ENCODE measurements at places on chromosomes 11 and 22.

DNA sequence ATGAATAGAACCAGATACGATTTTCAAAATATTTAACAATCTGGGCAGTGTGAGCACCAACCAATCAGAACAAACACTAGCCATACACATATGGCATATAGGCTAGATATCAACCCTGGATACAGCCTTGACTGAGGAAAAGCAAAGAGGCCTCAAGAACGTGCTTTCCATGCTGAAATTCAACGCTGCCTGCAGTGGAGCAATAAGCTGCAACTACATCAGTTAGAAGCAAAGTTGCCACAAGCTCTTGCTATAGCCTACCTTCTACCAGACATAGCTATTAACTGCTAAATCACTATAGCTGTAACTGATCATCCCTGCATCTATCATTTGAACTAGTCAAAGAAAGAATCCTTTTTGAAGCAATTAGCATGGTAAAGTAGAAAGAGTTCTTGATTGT, 42.5 kb downstream of the DENND5A start:
- DNase-seq = no peak

DNA sequence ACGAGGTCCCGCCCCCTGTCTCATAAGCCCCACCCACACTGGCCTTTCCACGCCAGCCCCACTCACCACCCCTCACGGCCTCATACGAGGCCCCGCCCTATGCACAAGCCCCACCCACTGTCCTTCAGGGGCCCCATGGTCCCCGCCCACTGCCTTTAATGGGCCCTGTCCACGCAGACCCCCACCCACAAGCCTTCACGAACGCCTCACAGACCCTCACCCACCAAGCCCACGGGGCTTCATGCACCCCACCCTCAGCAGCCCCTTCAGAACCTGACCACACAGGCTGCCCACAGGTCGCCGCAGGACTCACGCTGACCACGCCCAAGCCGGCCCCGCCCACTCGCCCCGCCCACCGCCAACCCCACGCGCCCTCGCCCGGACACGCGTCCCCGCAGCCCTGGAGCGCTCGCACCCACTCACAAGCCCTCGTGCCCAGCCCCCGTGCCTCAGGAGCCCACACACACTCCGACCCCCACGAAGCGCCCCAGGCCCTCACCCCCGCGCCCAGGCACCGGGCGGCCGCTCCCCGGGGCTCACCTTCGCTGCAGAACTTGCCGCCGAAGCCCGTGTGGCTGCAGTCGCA, 10.5 kb downstream of the NRXN2 start:
- no peak for DNase-seq

DNA sequence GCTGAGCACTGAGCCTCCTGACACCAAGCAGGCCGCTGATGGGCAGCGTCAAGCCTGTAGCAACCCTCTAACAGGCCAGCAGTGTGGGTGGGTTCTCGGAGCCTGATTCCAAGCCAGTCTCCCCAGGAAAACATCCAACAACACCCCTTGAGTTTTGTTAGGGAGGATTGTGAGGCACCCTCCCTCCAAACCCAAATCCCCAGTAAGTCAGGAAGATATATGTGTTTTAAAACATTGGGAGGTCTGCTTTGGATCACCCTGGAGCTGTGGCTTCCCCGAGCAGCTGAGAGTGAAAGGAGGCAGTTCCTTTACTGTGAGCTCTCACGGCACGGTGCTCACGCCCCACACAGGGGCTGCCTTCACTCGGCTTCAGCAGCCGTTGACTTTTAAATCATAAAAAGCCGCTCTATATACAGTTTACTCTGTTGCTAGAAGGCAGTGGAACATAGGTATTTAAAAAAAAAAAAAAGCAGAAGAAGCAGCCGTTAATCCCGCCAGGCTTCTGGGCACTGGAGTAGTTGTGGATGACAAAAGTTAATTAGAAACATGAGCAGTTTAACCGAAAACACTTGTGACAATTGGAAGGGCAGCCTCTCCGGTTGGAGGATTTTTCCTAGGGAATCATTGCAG, 218.6 kb downstream of the NAV2 start:
- DNase-seq = no peak

GRCh38 chr22:46966495-46966845, 204.0 kb downstream of the TBC1D22A start:
- no peak for DNase-seq

- no peak for DNase-seq
Measured at GRCh38 chr22:41908411-41909309, 6.2 kb downstream of the SHISA8 start.

GRCh38 chr11:124633355-124633754, 10.7 kb downstream of the TBRG1 start:
- DNase-seq = no peak

- peak; percentile 76 for DNase-seq
Measured at GRCh38 chr11:2529636-2530035, 84.8 kb downstream of the KCNQ1 start.

GRCh38 chr11:68677432-68677831, 6.9 kb upstream of the GAL start:
- no peak for DNase-seq

GRCh38 chr11:861105-861479, 18.4 kb downstream of the TSPAN4 start:
- no peak for DNase-seq

- peak; percentile 44 for DNase-seq
Measured at GRCh38 chr22:47194476-47195155, 432.2 kb downstream of the TBC1D22A start.

DNA sequence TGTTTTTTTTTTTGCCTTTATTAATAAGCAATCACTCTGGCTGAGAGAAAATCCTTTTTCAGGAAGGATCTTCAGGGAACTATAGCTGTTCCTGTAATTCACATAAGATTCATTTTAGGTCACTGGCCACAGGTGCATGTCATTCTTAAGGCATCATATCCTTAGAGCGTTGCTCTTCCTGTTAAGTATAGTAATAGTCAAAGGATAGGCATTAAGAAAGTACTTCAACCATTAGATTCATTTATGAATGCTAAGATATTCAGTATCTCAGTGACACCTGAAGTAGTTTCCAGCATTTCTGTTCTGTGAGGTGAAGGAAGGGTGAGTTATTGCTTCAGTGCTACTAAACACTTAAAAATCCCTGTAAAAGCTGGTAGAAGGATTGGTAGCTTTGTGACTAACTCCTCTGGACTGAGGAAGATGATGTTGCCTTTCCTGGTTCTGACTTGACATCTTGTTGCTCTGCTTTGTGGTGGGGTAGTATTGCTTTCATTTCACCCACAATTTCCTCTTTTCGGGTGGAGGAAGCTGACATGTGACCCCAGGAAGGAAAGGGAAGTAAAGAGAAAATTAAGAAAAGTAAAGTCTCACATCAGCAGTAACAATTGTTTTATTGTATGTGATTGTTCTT, 34.7 kb downstream of the RNF169 start:
- no peak for DNase-seq

GRCh38 chr22:40211476-40212054, 33.8 kb downstream of the TNRC6B start:
- DNase-seq = peak; percentile 35

GRCh38 chr11:48154151-48154550, 62.5 kb upstream of the OR4B1 start:
- no peak for DNase-seq

All from suprapubic skin (tissue), 4 donors.